ENCODE measurements at places on chromosomes 6 and 20.

DNA sequence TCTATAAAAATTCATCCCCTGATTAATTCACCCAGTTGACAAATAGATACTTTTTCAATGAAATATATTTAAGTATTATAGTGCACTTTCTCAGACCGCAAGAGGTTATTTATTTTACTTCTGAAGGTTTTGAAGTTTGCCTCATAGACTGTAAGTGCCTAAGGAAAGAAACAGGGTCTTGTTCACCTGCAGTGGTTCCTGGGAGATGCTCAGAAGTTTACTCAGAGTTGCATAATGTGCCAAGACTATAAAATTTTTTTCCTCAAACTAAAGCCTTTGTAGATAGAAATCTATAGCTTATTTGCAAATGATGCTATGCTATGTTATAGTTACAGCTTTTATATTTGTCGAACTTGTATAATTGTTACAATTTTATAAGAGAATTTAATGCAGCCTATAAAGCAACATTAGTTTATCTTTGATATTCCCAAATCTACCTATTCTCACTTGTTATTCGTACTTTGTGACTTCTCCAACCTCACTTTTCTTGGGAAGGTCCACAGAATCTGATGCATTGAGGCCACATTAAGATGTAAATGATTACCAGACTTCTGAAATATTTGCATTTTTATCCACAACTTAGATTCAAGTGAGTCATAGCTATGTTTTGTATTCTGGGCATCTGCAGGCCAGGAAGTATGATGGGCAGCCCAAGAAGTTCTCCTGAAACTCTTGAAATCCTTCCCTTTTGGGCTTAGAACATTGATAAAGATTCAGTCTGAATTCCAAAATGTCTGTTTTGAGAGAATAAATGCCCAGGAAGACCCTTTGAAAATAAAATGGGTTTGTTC lies 35.7 kb downstream of the KCNQ5 start:
- no peak for DNase-seq

DNA sequence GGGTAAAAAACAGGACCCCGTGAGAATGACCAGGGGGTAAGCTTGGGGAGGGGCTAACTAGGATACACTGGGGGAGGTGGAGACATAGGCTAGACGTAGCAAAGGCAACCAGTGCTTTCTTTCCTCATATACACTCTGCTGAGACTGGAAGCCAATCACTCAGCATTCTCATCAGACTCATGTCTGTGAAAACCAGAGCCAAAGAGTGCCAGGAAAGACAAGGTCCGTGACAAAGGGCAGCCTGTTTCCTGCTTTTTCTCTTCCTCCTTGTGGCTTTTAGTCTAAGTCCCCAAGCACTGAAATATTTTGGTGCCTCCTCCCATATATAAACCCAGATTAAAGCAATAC lies 97.9 kb upstream of the NEDD9 start:
- no peak for DNase-seq

DNA sequence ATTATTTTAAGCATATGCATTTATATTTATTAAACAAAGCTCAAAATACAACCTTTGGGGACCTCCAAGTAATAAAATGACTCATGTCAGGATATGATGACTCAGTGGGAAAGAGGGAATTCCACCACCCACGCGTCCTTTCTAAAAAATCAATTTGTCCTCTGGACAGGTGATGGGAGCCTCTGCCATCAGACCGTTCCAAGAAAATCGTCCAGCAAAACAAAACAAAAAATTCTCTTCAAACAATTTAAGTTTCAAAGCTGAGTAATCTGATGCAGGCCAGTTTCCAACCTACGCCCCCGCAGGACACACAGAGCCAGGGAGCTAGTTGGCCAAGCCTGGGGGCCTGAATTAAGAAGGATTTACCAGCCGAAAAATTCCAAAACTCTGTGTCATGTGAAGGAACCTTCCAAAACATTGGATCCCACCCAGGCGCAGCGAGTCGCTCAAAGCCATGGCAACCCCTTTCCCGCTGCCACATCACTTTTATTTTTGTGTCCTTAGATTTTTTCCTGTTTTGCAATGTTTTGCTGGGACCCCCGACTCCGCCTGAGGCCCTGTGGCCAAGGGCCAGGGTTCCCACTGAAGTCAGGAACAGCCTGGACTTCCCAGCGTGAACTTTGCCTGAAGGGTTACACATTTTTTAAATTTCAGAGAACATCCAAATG lies 95.3 kb downstream of the NFATC2 start:
- no peak for DNase-seq

DNA sequence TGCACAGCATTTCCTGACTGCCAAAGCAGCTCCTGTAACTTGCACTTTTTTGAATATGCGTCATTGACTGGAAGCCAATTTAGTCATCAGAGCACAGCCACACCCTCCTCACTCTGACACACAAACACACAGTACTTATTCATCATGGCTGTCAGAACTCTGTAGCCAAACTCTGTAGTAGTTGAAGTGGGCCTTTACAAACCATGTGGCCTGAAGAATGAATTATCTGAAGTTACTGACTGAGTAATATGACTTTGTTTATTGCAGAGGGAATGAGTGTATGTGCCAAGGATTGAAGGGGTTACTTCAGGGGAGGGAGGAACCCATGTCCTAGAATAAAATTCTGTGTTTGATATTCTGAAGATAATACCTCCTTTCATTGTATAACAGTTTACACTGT lies 102.7 kb downstream of the FIG4 start:
- no peak for DNase-seq

DNA sequence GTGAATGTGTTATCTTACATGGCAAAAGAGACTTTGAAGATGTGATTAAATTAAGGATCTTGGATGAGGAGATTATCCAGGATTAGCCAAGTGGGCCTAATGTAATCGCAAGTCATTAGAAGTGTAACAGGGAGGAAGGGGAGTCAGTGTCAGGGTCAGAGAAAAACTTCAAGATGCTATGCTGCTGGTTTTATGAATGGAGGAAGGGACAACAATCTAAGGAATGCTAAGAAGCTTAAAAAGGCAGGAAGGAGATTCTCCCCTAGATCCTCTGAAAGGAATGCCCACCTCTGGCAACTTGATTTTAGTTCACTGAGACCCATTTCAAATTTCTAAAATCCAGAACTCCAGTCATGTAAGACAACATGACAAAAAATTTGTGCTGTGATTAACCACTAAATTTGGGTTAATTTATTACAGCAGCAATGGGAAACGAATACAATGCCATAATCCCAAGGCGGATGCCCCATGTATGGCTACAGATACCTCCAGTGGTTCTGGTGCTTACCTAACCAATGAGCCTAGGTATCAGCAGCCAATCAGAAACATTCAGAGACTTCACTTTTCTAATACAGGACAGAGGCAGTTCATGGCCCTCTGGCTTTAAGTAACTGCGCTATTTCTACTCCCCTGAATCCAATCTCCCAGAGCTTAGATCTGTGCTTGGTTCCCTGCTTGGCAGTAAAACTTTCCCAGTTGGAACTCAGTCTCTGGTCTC lies 3.6 kb upstream of the TAAR8 start:
- DNase-seq = no peak

DNA sequence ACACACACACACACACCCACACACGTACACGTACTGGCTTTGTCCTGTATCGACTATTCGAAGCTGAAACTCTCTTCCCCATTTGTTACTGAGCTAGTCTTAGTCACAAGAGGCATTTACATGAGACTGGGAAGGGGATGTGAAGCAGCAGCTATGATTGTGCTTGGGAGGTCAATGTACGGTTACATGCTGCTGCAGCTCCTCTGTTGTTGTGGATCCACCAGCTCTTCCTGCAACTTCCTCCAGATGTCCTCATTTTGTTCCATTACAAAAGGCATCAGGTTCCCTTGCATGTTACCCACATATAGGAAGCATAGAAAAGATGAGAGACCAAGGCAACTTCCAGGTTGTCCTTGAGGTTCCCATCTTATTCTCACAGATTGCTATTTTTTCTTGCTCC lies 612.4 kb upstream of the IMPG1 start:
- DNase-seq = no peak

DNA sequence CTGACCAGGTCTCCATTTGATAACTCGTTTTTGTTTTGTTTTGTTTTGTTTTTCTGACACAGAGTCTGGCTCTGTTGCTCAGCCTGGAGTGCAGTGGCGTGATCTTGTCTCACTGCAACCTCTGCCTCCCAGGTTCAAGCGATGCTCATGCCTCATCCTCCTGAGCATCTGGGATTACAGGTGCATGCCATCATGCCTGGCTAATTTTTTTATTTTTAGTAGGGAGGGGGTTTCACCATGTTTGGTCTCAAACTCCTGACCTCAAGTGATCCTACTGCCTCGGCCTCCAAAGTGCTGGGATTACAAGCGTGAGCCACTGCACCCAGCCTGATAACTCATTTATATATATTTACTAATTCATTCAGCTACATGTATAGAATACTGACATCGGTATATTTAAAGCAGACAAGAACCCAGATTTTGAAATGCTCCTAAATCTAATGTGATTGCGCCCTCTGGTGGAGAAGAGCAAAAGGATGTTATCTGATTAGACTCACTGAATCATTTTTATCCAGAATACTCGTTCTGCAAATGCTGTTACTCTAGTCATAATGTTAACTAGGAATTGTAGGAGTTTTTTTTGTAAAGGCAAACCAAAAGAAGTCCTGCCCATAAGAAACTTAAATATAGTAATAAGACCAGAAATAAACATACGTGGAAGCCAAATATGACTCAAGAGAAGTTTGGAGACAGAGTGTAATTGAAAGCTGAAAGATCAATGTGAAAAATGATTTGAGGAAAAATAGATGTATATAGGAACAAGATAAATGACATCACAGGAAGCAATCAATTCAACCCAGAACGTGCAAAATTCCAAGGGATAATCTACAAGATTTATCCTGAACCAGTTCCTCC lies 5.3 kb upstream of the COL12A1 start:
- DNase-seq = peak; percentile 13

DNA sequence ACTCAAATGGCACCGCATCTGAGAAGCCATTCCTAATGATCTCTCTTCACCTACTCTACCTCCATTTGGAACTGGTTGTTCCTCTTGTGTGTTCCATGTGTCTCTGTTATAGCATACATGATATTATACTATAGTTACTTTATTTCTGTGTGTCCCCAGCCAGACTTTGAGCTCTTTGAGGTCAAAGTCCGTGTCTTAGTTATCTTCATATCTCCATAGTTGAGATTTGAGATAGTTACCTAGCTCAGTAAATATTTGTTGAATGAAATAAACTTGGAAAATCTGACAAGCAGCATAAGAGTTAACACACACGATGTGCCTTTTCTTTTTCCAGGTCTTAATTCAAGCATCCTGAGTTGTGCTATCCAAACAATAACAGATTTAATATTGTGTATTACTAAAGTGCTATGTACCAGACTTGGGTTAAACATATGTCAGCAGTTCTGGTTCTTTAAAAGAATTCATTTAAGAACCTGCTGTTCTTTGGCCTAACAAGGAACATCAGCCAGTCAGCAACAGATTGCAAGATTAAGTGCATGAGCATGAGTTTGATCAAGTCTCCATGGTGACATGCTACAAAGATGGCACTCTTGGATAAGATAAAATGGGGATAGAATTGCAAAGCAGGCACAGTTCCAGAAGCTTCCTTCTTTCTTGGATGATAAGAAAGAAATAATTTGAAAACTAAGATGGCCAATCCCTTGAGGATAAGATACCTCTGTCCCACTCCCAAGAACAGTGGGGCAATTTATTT lies 8.7 kb upstream of the TNFRSF21 start:
- DNase-seq = no peak

GRCh38 chr6:27128311-27129094 lies 119.0 kb upstream of the PRSS16 start:
- DNase-seq = no peak

All from NCI-H2107 (cell line).